T-helper 22 cell (primary cell): ENCODE measurements at places on chromosomes 11 and 22.

GRCh38 chr11:75949023-75949672 is 134.1 kb downstream of the UVRAG start:
- DNase-seq, result no peak

DNA sequence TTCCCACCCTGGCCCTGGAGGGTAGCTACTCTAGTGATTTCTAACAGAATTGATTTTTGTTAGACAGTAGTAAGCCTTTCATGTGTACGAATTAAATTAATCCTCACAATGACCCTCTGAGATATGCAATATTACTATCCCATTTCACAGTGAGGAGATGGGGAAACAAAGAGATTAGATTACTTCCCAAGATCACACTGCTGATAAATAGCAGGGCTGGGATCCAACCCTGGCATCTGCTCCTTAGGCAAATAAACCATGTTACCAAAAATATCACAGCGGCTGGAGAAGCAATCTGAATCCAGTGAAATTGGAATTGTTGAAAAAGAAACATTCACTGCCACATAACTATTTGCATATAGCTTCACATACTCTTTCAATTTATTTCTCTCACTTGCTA is 12.8 kb upstream of the CAVIN3 start:
- DNase-seq, result no peak

- DNase-seq, result no peak
These were observed 5.5 kb downstream of the CD59 start for GRCh38 chr11:33730716-33731115.

DNA sequence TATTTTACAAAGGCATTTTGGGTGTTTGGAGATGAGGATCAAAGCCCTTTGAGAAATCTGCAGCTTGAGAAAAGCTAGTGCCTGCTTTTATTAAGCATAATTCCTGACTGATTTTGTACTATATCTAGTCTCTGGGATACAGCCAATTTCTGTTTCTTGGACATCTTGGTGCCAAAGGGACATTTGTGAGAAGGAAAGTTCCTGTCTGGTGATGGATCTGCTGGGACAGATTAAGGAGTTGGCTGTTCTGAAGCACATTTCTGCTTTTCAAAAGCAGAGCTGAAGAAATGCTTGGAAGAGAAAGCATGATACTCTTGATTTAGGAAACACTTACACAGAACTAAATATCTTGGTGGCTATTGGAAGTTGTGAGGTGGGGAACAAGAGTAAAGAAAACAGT is 254.6 kb upstream of the CCDC90B start:
- no peak for DNase-seq

GRCh38 chr11:63629426-63629825 is 15.2 kb upstream of the PLAAT3 start:
- no peak for DNase-seq

DNA sequence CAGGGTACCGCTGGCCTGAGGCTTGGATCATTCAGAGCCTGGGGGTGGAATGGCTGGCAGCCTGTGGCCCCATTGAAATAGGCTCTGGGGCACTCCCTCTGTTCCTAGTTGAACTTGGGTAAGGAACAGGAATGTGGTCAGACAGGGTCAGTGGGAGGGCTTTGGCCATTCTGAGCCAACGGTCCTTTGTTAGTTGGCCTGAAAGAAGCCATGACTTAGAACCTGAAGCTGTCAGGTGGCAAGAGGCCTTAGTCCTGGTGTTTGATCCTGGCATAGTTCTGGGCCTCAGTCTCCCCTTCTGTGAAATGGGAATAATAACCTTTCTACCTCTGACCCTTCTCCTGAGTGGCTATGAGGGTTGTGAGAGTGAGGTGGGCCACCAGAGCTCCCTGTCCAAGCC is 8.3 kb downstream of the PGAP2 start:
- DNase-seq, result no peak

- DNase-seq, result no peak
These were observed 4.7 kb downstream of the CARS1 start for GRCh38 chr11:3052567-3052966.

GRCh38 chr11:128584253-128584652 is 3.1 kb downstream of the ETS1 start:
- no peak for DNase-seq

DNA sequence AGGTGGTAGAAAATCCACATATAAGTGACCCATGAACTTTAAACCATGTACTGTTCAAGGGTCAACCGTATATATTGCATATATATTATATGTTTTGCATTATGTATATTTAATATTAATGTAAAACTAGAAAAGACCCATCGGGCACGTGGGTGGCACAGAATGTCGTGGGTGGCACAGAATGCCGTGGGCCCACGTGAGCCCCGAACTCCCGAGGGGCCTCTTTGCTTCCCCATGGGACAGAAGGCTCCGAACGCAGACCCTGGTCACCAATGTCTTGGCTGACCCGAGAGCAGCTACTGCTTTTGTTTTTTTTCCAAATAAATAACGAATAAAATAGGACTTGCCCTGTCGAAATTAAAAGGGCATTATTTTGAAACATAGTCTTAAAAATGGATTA is 415.4 kb downstream of the BRD1 start:
- no peak for DNase-seq

- DNase-seq, result no peak
These were observed 38.8 kb downstream of the PTPRJ start for GRCh38 chr11:48019217-48019584.

DNA sequence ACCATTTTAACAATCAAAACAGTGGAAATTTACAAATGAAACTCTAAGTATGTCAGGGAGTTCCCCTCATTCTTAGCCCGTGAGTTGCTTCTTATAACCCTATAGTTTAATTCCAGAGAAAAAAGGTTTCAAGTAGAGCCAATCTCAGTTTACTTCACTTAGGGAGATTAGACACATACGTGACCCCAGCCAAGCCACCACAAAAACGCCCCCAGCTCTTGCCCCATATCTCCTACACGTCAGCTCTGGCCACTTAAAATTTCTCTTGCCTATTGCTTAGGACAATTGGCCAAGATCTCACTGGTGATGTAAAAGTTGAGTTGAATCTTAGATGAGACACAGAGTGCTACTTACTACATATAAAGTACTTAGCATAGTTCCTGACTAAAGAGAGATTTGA is 166.4 kb downstream of the ETS1 start:
- DNase-seq, result no peak

- no peak for DNase-seq
These were observed 122.3 kb downstream of the BRD1 start for GRCh38 chr22:49705216-49705971.

DNA sequence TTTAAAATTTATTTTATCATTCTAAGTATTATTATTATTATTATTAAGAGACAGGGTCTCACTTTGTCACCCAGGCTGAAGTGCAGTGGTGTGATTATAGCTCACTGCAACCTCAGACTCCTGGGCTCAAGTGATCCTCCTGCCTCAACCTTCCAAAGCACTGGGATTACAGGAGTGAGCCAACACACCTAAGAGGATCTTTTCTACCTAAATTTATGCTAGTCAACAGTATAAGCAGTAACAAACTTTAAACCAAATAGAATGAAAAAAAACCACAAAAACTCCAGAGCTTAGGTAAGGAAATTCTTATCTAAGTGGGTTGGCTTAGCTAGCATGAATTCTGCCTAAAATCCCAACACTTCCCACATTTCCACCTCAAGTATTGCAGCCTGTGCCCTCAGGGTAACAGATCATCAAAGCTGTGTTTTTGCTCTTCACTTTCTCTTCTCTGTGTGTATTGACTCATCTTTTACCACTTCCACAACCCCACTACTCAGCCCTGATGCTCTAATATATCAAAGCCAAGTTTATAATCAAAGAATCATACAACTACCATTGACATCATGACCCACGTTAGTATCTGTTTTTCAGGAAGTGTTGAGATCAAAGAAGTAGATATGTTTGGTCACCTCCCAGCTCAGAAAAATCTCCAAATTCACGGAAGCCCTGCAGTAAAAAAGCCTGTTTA is 93.7 kb upstream of the SPON1 start:
- peak; percentile 35 for DNase-seq

- DNase-seq, result no peak
These were observed 37.8 kb downstream of the SCGB1A1 start for GRCh38 chr11:62456630-62457029.

GRCh38 chr22:44097263-44098020 is 73.3 kb downstream of the PARVB start:
- no peak for DNase-seq

DNA sequence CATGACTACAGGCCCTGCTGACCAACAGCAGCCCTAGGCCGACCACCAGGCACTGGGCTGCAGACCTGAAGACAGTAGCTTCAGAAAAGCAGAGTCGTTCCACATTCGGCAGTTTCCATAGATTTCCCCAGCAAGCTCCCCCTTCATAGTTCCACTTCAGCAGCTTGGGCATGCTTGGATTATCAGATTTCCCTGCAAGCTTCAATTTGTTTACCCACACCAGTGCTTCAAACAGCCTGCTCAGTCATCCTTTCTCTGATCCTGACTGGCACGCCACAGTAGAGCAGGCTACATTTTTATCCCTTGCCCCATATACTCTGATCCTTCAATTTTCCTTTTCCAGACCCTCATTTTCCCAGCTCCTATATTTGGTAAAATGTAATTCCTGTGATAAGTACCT is 51.1 kb upstream of the CFAP300 start:
- DNase-seq, result no peak

DNA sequence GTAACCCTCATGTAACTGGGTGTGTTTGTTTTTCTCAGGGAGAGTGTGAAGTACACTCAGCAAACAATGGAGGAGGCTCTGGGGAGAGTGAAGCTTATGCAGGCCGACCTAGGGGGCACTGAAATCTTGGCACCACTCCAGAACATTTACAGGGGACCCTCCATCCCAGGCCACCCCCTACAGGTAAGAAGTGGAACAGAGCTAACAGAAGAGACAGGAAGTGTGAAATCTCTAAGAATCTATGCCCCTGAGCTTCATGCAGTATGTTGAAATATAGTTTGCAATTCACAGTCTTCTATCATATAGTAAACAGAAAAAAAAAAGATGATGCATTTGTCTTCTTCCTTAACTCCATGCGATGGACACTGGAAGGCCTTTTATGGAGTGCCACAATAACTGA is 8.4 kb downstream of the VWA5A start:
- no peak for DNase-seq

DNA sequence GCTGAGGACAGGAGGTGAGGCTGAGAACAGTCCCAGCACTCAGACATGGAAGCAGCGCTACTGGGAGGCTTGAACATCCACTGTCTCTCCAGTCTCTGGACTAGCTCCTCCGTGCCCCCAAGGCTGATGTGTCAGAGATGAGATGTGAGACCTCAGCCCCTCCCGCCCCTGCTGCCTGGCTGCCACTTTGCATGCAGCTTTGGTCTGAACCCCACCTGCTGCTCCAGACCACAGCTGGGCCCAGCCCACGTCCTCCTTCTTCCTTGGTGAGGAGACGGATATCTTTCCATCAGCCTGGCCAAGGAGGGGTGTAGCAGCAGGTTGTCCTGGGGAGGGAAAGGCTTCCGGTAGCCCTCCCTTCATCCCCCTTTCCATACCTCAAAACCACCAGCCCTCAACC is 148.0 kb upstream of the B3GAT1 start:
- no peak for DNase-seq

DNA sequence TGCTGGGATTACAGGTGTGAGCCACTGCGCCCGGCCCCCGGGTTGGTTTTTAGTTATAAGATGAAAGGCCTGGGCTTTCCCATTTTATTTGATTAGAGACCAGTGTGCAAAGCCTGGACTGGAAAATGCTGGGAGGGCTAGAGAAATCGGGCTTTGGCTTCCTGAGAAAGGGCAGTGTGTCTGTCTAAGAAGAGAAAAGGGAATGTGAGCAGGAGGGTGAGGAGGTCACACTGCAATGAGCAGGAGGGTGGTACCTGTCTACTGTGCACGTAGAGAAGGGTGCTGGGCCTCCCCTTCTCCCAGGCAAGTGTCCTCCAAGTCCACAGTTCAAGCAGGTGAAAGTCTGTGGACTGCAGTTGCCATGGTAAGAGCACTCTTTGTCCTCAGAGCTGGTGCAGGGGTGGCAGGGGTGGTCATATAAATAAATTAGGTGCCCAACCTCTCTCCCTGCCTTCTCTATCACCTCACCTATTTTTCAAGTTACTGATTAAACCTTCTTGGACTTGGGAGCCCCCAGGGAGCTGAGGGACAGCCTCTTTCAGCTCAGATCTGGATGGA is 30.8 kb downstream of the SLC5A1 start:
- no peak for DNase-seq

GRCh38 chr11:33320016-33320813 is 63.0 kb downstream of the HIPK3 start:
- DNase-seq, result no peak

- no peak for DNase-seq
These were observed 18.0 kb upstream of the VPREB1 start for GRCh38 chr22:22226448-22227187.

DNA sequence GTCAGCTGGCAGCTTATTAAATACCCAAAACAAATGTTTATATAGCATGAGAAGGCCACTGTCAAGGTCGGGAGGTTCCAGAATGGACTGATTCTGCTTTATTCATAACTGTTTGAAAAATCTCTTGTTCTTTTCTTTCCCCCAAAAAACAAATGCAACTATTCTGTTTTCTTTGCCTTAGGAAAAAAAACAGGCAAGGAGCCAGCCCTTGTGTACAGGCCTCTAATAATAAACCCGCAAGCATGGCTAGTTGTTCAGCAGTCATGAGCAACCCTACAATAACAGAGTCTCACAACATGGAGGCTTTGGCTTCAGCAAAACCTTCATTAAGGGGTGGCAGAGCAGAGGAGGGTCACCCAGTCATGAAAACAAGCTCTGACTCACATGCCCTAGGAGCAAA is 191.7 kb downstream of the KIRREL3 start:
- no peak for DNase-seq

GRCh38 chr22:45868571-45869339 is 108.2 kb downstream of the WNT7B start:
- no peak for DNase-seq

- no peak for DNase-seq
These were observed 23.4 kb upstream of the CADM1 start for GRCh38 chr11:115527534-115528125.

GRCh38 chr22:39012533-39013511 is 1.2 kb upstream of the APOBEC3C start:
- no peak for DNase-seq

DNA sequence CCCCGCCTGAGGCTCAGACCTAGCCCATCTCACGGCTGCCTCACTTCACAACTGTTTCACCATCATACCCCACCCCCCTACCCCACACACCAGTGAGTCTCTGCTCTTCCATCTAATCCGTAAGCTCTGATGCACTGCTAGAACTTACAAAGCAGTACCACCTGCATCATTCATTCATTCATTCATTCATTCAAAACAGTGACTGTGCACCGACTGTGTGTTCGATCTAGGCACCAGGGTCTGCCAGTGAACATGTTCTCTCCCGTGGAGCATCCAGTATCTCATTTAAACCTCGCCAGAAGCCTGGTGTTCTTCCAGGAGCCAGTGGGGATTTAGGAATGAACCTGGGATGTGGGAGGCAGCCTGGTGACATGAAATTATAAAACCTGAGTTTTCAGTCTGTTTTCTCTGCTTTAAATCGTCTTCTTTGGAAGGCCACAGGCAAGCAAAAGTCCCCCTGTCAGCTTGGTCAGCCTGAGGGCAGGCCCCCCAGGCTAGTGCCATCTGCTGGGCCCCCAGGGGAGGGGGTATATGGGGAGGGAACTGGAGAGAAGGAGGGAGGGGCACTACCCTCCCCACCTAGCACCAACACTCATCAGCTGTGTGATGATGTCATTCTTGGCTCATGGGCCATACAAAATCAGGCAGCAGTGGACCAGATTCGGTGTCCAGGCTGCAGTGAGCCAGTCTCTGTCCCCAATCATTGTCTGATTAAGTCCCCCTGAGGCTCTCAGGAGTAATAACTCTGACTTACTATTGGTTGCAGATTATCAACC is 18.4 kb downstream of the TMPRSS6 start:
- DNase-seq, result no peak
